Fibroblast of gingiva (primary cell): ENCODE measurements at places on chromosomes 1 and 21.

GRCh38 chr1:185291159-185291558 lies 25.9 kb downstream of the IVNS1ABP start:
- DNase-seq = no peak

DNA sequence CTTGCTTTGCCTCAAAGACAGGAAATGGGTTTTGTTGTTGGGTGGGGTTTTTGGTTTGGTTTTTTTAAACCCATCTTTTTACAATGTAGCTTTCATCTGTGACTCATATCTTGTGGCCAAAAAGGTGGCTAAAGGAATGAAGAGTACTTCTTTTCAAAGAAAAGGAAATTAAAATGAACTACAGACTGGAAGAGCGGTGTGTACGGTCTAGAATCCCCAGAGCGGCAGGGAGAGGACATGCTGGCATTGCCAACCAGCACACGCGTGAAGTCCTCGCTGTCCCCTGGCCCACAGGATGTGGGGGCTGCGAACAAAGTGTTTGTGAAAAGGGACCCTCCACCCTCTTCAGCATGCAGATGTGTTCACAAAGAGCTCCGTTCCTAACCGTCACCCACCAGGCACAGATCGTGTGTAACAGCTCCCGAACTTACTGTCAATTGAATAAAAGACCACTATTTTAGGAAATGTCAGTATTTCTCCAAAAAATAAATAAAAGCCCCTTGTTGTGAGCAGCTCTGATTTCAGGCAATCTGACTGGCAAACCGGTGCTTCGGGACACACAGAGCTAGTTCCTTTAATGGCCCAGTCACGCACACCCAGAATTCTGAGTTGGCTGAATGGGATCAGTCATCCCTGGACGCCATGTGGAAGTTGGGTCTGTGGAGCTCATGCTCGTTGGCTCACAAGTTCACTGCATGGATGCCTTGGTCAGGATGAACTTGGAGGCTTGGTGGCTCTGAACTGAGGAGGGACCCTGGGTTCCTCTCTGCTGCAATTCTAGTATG lies 602.9 kb downstream of the NPHP4 start:
- DNase-seq = no peak

DNA sequence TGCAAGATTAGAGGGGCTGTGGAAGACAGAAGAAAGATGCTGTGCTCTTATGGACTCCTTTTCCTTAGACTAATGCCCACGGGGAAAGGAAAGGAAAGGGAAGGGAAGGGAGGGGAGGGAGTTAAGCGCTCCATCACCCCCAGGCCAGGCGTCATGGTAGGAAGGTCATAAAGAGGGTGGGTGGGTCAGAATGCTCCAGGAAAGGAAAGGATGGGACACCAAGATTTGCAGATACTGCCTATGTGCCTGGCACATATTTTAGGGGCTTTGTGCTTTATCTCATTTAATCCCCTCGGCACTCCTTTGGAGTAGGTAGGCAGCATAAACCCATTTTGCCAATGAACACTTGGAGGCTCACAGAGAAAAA lies 41.4 kb downstream of the MAB21L3 start:
- no peak for DNase-seq

DNA sequence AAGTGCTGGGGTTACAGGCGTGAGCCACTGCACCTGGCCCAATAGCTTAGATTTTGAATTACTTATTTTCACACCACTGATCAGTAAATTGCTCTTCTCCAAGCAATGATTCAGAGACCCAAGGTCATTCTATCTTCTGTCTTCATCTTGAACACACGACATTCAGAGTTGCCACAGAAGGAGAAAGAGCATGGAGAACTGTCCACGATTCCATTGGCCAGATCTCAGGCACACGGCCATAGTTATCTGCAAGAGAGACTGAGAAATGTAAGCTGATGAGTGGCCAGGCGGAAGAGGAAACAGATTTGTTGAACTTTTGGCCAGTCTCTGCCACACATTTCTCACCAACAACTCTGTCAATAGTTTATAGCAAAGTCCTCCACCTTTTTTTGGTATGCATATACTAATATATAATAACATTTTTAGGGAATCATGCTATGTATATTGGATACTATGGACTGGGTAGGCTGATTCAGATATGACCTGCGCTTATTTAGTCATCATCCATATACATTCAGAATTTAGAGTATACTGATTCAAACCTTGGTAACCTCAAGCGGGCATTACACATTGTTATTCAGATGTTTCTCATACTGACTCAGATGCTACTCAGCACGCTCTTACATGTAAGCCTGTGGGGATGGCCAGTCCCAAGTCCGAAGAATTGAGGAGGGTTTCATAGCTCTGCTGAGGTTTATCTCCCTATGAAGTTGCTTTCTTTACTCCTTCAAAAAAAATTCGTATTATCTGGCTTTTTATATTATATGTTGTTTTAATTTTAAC lies 25.5 kb upstream of the CAP1 start:
- DNase-seq = peak; percentile 36

DNA sequence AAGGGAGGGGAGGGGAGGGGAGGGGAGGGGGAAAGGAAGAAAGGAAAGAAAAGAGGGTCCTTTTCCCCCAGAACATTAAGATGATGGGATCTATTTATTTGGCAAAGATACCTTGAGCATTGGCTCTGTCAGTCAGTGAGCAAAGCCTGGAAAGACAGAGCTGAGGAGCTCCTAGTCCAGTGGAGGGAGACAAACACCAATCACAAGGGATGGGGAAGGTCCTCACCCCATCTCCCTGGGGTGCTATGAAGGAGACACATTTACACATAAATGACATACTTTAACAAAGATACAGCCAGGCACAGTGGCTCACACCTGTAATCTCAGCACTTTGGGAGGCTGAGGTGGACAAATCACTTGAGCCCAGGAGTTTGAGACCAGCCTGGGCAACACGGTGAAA lies 154.9 kb upstream of the TIAM1 start:
- no peak for DNase-seq

- no peak for DNase-seq
Measured at GRCh38 chr1:1618396-1619068, 3.2 kb downstream of the MIB2 start.

DNA sequence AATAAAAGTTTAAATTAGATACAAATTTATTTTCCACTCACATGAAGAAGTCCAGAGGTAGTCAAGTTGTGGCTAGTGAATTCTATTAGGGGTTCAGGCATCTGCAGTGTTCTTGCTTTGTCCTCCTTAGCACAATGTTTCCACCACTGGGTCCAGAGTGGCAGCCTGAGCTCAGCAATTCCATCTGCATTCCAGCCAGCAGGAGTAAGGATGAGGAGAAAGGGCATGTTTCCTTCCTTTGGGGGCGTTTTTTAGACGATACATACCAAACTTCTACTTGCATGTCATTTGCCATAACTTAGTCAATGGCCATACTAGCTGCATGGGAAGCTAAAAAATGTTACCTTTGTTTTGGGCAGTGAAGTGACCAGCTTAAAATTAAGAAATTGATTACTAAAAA lies 98.5 kb upstream of the VANGL1 start:
- DNase-seq = no peak

GRCh38 chr1:223776075-223776814 lies 63.9 kb downstream of the CAPN2 start:
- peak; percentile 37 for DNase-seq

- no peak for DNase-seq
Measured at GRCh38 chr1:93704052-93704451, 22.4 kb upstream of the BCAR3 start.

DNA sequence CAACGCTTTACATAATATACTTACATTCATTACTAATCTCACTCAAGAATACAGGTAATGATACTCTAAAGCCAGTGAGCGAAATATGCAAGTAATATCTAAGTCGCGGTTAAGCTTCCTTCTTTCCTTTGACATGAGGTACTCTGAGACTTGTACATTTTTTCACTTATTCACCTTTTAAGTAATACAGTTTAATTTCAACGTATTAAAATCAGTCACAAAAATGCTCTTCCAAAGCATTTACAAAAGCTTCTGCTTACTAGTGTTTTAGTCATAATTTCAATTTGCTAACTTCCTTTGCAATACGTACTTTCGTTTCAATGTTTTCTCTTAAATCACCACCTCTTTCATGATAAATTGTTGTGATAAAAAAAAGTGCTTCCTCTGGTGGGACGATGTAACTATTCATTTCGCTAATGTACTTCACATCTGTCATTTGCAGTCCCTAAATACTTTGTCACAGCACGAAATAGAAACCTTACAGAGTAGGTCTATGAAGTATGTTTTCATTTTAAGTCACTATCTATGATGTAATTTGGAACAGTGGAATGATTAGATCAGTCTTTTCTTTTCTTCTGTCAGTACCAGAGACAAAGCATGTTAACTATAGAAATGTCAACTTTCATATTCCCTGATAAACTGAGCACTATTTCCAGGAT lies 34.0 kb upstream of the ADGRL4 start:
- DNase-seq = no peak

DNA sequence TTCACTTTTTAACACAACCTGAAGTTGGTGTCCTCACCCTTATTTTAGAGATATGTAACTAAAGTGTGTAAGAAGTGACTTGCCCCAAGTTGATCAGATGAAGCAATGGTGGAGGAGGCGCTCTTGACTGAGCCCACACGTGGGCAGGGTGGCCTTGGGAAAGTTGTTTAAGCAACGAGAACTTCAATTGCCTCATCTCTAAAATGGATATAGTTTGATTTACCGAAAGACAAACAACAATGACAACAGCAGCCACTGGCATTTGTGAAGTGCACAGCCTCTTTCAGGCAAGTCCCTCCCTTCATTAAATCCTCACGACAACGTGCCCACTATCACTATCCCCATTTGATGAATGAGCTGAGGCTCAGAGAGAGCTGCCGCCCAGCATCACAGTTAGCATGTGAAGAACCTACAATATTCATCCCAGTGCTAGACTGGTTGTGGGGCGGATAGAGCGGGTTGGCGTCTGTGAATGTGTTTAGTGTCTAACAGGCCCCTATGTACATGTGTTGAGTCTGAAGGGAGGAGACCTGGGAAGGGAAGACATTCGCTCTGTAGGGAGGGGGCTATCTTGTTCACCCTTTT lies 3.0 kb downstream of the IL22RA1 start:
- no peak for DNase-seq

- DNase-seq = no peak
Measured at GRCh38 chr1:220887520-220888416, 8.5 kb downstream of the HLX start.

GRCh38 chr1:203144661-203145060 lies 17.1 kb downstream of the ADORA1 start:
- no peak for DNase-seq

DNA sequence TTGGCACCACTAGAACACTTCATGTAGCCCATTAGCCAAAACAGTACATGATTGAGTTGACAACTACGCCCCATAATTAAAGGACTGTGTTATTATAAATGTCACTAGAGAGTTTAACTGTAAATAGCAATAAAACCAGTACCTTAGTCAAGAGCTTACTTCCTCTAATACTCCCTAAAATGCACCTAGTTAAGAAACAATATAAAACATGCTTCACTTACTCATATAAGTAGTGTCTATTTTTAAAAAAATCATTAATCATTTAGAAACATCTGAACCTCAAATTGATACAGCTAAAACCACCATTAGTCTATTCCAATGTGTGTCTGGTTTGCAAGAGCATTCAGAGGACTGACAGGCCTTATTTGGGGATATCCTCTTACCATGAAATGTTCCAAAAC lies 25.3 kb downstream of the PTP4A2 start:
- no peak for DNase-seq

- DNase-seq = peak; percentile 46
Measured at GRCh38 chr1:180926164-180926981, 13.7 kb downstream of the KIAA1614 start.

DNA sequence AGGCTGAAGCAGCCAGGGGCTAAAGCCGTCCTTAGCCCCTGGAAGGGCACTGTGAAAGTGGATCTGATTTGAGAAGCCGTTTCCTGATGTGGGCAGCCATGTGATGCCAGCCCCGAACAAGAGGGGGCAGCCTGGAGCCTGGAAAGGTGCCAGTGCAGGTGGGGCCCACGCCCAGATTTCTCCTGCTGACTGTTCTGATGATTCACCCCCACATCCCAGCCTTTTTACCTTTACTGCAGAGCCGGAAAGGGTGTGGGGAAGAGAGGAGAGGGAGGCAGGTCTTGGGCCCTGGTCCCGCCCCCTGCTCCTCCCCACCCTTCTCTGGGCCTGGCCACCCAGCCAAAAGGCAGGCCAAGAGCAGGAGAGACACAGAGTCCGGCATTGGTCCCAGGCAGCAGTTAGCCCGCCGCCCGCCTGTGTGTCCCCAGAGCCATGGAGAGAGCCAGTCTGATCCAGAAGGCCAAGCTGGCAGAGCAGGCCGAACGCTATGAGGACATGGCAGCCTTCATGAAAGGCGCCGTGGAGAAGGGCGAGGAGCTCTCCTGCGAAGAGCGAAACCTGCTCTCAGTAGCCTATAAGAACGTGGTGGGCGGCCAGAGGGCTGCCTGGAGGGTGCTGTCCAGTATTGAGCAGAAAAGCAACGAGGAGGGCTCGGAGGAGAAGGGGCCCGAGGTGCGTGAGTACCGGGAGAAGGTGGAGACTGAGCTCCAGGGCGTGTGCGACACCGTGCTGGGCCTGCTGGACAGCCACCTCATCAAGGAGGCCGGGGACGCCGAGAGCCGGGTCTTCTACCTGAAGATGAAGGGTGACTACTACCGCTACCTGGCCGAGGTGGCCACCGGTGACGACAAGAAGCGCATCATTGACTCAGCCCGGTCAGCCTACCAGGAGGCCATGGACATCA lies at the start of gene SFN:
SFN (plus strand) TSS at position 369 of the 904 bp plus-strand sequence; CDS start at position 433, 64 bp downstream.
- no peak for DNase-seq

DNA sequence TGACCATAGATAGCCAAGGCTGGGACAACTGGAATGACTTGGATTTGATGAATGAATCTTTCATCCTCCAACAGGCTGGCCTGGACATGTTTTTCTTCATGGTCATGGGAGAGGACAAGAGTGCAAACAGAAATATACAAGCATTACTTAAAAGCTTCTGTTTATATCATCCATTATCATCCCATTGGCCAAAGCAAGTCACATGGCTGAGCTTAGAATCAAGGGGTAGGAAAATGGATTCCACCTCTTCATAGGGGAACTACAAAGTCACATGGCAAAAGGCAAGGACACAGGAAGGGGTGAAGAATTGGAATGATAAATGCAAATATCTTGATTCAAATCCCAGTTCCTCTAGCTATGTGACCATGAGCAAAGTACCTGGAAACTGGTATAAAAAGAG lies 90.2 kb upstream of the BARHL2 start:
- no peak for DNase-seq

GRCh38 chr1:24383381-24383940 lies 30.1 kb downstream of the STPG1 start:
- DNase-seq = peak; percentile 85

DNA sequence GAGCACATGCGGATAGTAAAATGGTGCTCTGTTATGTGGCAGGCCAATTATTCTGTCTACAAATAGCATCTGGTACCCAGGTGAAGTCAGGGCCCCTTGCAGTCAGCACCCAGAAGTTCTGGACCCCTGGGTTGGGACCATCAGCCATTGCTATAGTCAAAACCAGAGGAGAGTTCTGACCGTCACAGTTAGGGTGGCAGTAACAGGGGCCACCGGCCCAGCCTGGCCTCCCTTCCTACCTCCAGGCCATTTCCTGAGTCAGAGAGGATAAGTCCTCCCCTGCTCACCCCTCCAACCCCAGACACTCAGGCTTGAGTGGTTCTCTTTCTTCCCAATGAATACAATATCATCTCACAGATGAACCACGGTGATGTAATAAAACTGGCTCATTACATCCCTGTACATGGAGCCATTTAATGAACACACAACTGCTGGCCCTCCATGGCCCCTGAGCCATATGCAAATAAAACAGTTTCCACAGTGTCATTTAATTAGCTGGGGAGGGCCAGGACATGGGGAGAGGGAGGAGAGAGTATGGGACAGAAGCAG lies 673.6 kb downstream of the MATN1 start:
- no peak for DNase-seq

- DNase-seq = no peak
Measured at GRCh38 chr1:47817861-47818260, 179.3 kb downstream of the TRABD2B start.

- no peak for DNase-seq
Measured at GRCh38 chr1:222991908-222992307, 151.1 kb downstream of the TLR5 start.
